ENCODE measurements at places on chromosomes 16 and 17. TPM values are rescaled to one million over a fixed set of nuclear protein-coding genes. Genes with fewer than 3 reads are reported as not detected.

P4HB gene
- polyA plus RNA-seq, result 366 TPM

KCNJ12 gene
- polyA plus RNA-seq, result 17.3 TPM

PABPN1L gene
- polyA plus RNA-seq, result not detected

PRSS53 gene
- 5.8 TPM for polyA plus RNA-seq

CES5A gene
- polyA plus RNA-seq, result not detected

All from hindlimb muscle (tissue), 1 donor.